CD4-positive, alpha-beta T cell (primary cell): ENCODE measurements at places on chromosomes 6 and 20. TPM values are rescaled to one million over a fixed set of nuclear protein-coding genes. Genes with fewer than 3 reads are reported as not detected.

- DNase-seq: no peak
- no peak overlapping the region for H3K4me3 ChIP-seq
- no peaks in the 10 kb centered on the region for H3K36me3 ChIP-seq
- H3K27me3 ChIP-seq: no peaks in the 10 kb centered on the region
Measured at GRCh38 chr6:140960566-140960965, 1172.2 kb upstream of the GJE1 start.

The FOXA2 gene
- total RNA-seq: not detected

DNA sequence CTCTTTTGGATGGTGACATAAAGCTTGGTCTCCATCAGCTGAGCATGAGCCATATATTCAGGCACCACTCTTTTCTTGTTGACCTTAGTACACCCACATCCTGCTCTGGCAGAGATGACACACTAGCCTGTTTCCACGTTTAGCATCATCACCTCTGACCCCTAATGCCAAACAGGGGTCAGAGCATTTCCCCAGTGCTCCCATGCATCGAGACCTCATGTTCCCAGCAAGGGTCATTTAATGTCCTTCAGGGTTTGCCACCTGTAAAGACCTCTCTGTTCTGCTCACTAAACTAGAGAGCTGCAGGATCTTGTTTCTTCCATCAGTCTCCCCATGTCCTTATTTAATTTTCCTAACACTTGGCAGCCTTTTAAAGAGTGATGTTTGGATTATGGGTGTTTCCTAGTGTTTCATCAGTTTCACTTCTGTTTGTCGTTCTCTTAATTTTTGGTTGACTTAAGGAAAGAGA is 97.5 kb downstream of the AIG1 start:
- H3K27me3 ChIP-seq: no peaks in the 10 kb centered on the region
- H3K36me3 ChIP-seq: no peaks in the 10 kb centered on the region
- H3K4me3 ChIP-seq: no peak overlapping the region

DNA sequence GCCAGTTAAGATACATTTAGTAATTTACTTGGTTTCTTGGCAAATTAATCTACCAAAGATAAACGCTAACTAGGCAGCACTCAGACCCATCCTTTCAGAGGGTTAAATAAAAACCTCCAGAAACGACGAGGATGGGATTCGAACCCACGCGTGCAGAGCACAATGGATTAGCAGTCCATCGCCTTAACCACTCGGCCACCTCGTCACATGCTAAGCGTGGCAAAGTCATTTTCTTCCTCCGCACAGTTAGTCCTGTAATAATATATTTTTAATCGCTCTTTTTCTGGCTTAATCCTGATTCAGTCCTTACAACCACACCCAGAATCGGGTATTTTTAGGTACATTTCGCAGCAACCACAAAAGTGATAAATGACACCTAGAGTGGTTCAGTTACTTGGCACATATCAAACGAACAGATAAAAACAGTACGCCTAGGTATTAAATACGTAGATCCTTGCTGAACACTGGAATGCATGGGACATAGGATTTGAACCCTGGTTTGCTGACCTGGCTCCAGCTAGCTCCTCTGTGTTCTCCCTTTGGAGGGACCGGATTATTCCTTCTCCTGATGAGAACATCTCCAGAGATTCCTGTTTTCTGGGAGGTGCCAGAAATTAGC is 71.6 kb downstream of the GPX5 start:
- no peak for DNase-seq
- H3K4me1 ChIP-seq: no peaks in the 10 kb centered on the region
- no peak overlapping the region for H3K4me3 ChIP-seq
- peaks cover 41% of the 10 kb centered on the region for H3K27me3 ChIP-seq
- no peaks in the 10 kb centered on the region for H3K36me3 ChIP-seq
- H3K27ac ChIP-seq: no peak overlapping the region

DNA sequence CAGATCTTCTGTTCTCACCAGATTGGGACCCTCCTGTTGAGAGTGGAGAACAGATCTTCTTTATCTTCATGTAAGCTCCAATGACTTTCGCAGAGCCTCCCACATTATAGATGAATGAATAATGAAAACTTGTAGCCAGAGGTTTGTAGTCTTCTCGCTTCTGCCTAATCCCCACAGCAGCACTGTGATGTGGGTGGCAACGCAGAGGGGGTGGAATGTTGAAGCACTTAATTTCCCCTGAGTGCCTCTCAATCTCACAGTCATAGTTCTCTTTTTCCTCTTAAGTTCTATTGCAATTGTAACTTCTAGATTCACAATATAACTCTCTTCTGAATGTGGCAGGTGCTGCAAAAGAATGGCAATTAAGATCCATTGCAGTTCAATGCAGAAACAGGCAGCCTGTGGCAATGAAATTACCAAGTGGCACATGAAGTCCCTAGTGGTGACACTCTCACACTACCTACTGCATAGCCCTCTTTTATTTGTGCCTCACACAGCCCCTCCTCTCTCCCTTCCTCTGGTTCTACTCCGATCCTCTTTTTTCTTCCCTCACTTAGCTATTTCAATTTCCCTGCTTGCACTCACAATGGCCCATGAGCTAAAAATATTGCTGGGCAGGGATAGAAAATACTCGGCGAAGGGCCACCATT is 281.9 kb downstream of the UBE3D start:
- DNase-seq: no peak
- H3K27me3 ChIP-seq: no peaks in the 10 kb centered on the region
- no peaks in the 10 kb centered on the region for H3K36me3 ChIP-seq
- H3K27ac ChIP-seq: no peak overlapping the region
- H3K4me1 ChIP-seq: no peaks in the 10 kb centered on the region

GRCh38 chr20:23135449-23136420 is 49.6 kb upstream of the CD93 start:
- H3K27ac ChIP-seq: no peak overlapping the region
- no peaks in the 10 kb centered on the region for H3K27me3 ChIP-seq
- DNase-seq: no peak
- no peak overlapping the region for H3K4me3 ChIP-seq
- H3K4me1 ChIP-seq: no peaks in the 10 kb centered on the region

The IL17F gene
- not detected for total RNA-seq

DNA sequence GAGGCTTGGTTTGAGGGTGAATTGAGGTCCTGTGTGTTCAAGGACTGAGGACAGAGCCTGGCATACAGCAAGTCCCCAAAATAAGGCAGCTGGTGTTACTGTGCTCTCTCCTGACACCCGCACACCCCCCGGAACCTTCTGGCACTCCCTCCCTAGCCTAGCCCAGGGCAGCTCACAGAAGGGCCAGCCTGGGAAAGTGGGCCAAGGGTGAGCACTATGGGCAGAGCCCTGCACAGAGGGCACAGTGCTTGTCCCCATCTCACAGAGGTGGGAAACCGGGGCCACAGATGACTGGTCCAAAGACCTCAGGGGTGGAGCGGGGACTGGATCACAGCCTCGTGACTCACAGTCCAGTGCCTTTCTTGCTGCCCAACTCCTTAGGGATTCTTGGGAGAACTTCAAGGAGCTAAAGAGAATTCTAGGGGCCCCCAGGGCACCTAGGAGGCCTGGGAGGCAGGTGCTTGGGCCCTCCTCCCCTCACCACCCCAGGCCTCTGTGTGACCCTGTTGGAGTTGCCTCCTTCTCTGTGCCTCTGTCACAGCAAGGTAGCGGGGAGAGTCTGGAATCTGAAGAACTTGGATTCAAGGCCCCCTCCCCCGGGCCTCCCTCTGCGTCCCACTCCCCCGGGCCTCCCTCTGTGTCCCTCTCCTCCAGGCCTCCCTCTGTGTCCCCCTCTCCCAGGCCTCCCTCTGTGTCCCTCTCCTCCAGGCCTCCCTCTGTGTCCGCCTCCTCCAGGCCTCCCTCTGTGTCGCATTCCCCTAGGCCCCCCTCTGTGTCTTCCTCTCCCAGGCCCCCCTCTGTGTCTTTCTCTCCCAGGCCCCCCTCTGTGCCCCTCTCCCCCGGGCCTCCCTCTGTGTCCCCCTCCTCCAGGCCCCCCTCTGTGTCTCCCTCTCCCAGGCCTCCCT is 13.5 kb downstream of the DLGAP4 start:
- H3K4me3 ChIP-seq: no peak overlapping the region
- H3K27ac ChIP-seq: no peak overlapping the region
- no peaks in the 10 kb centered on the region for H3K27me3 ChIP-seq
- no peak for DNase-seq
- H3K4me1 ChIP-seq: no peaks in the 10 kb centered on the region
- no peaks in the 10 kb centered on the region for H3K36me3 ChIP-seq

DNA sequence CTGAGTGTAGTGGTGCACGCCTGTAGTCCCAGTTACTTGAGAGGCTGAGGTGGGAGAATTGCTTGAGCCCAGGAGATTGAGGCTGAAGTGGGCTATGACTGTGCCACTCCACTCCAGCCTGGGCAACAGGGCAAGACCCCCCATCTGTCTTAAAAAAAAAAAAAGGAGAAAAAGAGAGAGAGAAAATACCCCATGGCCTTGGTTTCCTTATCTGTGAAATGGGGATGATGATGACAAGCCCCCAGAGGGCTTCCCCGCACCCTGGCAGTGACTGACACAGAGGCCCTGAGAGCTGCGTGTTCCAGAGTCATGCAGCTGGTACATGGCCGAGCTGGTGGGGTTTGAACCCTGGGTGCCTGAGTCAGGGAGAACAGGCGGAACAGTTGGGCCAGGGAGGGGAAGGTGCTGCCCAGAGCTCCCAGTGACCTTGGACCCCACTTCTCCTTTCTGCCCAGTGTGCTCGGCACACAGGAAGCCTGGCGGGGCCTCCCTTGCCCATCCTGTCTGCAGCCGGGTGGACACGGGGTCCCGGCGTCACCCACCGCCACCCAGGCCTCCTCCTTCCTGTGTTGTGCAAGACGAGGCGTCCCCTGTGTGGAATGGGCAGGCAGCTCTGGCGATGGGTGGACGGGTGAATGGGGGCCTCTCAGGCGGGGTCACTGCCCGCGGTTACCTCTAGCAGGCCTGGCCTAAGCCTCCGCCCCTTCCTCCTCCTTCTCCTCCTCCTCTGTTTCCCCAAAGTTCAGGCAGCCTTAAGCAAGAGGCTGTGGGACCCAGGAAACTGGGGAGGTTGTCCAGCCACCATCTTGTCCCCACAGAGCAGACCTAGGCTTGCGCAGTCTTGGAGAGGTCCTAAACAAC is 84.2 kb downstream of the CEBPB start:
- H3K4me3 ChIP-seq: no peak overlapping the region
- H3K27ac ChIP-seq: no peak overlapping the region
- DNase-seq: no peak
- H3K27me3 ChIP-seq: peaks cover 15% of the 10 kb centered on the region

The SMIM13 gene
- 4.6 TPM for total RNA-seq

GRCh38 chr6:168299541-168300511 is 19.8 kb downstream of the DACT2 start:
- no peak for DNase-seq
- H3K4me3 ChIP-seq: no peak overlapping the region
- H3K27ac ChIP-seq: no peak overlapping the region
- H3K27me3 ChIP-seq: peaks cover 6% of the 10 kb centered on the region
- H3K4me1 ChIP-seq: no peaks in the 10 kb centered on the region
- no peaks in the 10 kb centered on the region for H3K36me3 ChIP-seq

The ID1 gene
- total RNA-seq: 22.8 TPM

DNA sequence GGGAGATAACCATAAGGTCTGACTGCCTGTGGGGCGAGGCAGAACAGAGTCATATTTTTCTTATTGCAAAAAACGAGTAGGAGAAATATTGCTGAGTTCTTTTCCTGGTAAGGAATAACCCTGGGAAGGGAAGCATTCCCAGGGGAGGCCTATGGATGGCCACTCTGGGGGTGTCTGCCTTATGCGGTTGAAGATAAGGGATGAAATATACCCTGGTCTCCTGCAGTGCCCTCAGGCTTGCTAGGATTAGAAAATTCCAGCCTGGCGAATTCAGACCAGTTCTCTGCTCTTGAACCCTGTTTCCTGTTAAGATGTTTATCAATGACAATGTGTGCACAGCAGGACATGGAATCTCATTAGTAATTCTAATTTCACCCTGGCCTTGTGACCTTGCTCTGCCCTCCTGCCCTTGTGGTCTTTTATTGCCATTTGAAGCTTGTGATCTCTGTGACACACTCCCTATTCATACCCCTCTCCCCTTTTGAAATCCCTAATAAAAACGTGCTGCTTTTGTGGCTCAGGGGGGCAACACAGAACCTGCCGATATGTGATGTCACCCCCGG is 491.1 kb upstream of the EYS start:
- DNase-seq: no peak
- H3K4me3 ChIP-seq: no peak overlapping the region
- H3K27ac ChIP-seq: no peak overlapping the region
- no peaks in the 10 kb centered on the region for H3K27me3 ChIP-seq
- no peaks in the 10 kb centered on the region for H3K4me1 ChIP-seq

- peak overlapping the region; percentile 25 for H3K27ac ChIP-seq
- H3K4me3 ChIP-seq: no peak overlapping the region
- peaks cover 12% of the 10 kb centered on the region for H3K36me3 ChIP-seq
- H3K4me1 ChIP-seq: peaks cover 30% of the 10 kb centered on the region
- H3K27me3 ChIP-seq: no peaks in the 10 kb centered on the region
- no peak for DNase-seq
Measured at GRCh38 chr20:62875419-62876361, 14.1 kb upstream of the TCFL5 start.

GRCh38 chr20:547394-547793 is 3.8 kb upstream of the CSNK2A1 start:
- H3K27ac ChIP-seq: no peak overlapping the region
- H3K36me3 ChIP-seq: no peaks in the 10 kb centered on the region
- DNase-seq: no peak
- peaks cover 15% of the 10 kb centered on the region for H3K4me1 ChIP-seq

DNA sequence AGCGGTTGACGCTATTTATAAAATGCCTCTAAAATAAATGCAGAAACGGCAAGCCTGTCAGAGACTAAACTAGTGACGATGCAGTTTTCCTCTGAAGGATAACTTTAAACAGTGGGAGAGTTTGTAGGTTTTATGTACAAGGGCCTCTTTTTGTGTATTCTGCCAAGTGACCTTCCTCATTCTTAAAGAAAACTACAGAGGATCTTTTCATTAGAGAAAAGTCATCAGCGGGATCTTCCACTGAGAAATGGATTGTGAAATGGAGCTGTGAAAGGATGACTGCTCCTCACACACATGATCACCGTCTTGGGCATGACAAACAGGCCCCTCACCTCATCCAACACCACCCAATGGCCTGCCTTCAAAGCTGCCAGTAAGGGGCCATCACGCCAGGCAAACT is 89.0 kb upstream of the LYRM2 start:
- H3K27ac ChIP-seq: no peak overlapping the region
- no peaks in the 10 kb centered on the region for H3K27me3 ChIP-seq
- H3K4me3 ChIP-seq: no peak overlapping the region
- DNase-seq: no peak

The GABRR1 gene
- not detected for total RNA-seq

DNA sequence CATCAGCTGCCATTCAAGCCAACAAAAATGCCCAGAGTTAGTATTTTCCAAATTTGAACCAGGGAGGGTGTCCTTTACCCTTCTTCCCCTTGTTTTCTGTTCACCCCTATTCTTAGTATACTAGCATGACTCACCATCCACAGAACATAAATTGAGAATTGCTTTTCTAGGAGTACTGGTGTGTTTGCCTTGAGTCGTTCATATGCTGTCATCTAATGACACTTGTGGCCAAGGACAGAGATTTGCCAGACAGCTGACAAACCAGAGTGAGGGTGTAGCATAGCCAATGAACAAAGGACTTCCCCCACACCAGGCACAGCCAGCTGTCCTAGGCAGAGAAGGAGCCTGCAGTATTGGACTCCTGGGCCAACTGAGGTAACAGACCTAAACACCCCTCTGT is 62.2 kb downstream of the FILIP1 start:
- H3K4me3 ChIP-seq: no peak overlapping the region
- no peaks in the 10 kb centered on the region for H3K4me1 ChIP-seq
- no peak for DNase-seq
- no peak overlapping the region for H3K27ac ChIP-seq
